ENCODE measurements at places on chromosomes 7 and 10.

DNA sequence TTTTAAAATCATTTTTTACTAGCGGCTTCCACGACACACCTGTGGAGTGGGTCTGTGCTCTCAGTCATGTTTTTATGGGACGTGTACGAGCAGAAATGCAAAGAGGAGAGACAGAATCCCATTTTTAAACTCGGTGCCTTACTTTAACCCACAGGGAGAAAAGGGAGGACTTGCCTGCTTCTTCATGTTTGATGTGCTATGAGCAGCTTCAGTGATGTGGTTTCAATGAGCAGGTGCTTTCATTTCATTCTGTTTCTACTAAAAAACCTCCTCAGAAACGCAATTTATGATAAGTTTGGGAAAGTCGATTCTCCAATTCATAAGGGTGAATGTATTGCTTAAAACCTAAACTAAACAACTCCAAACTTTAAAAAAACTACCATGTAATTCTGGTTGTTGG, 537.2 kb downstream of the GATA3 start:
- no peak for DNase-seq

DNA sequence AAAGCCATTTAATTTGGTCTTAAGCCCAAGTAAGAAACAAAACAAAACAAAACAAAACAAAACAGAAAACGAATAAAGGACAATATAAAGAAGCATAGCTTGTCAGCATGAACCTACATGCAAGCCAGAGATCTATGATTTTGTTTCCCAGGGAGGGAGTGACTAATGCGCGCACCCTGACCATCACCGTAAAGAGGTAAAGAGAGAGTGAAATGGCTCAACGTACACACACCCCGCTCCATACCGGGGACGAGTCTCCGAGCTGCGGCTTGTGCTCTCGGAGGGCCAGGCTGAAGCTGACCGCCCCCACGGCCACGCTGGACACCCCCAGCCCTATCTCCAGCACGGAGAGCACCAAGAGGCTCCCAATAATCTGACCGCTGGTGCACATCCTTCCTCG, 1.1 kb downstream of the TMEM196 start:
- no peak for DNase-seq

- no peak for DNase-seq
Measured at GRCh38 chr10:59505926-59506325, 143.6 kb upstream of the FAM13C start.

- no peak for DNase-seq
Measured at GRCh38 chr7:35982600-35982999, 170.5 kb upstream of the EEPD1 start.

GRCh38 chr10:62098278-62099121, 170.1 kb downstream of the RTKN2 start:
- DNase-seq = no peak

Data from foreskin melanocyte (primary cell).